OCI-M1 (cell line): ENCODE measurements at places on chromosomes 16 and 17.

DNA sequence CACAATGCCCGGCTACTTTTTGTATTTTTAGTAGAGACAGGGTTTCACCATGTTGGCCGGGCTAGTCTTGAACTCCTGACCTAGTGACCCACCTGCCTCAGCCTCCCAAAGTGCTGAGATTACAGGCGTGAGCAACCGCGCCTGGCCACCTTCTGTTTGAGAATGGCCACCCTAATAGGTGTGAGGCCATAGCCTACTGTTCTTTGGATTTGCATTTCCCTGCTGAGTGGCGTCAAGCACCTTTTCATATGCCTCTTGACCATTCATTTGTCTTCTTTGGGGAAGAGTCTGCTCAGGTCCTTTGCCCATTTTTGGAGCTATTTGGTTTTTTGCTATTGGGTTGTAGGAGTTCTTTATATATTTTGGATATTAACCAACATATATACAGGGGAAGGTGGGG, 276.7 kb downstream of the PARN start:
- no peak for DNase-seq

- no peak for DNase-seq
Measured at GRCh38 chr17:12995896-12996295, 21.9 kb downstream of the ELAC2 start.

- no peak for DNase-seq
Measured at GRCh38 chr16:84874553-84874952, 54.8 kb downstream of the CRISPLD2 start.

DNA sequence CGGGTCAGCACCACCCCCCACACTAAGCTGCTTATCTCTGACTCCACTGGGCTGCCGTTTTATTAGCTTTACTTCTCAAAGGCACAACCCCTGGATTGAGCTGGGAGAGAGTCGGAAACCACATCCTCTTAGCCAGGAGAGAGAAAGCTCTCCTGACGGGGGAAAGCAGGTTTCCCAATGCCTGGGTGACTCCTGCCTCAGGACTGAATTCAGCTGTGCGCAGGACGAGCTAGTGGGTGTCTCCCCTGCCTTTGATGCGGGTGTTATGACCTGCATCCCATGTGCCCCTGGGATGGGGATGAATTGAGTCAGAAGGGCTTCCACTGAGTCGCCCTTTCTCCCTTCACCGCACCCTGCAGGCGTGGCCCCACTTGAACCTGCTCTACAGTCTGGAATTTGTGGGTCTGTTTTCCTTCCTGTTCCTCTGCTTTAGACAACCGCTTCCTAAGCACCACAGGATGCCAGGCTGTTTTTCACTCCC, 819.2 kb upstream of the EEF2KMT start:
- no peak for DNase-seq

- DNase-seq: no peak
Measured at GRCh38 chr16:11179574-11179973, 76.4 kb downstream of the SOCS1 start.
